ENCODE measurements at places on chromosomes 16 and 17.

- DNase-seq: no peak
These were observed 260.8 kb upstream of the ZFHX3 start for GRCh38 chr16:73308771-73309170.

DNA sequence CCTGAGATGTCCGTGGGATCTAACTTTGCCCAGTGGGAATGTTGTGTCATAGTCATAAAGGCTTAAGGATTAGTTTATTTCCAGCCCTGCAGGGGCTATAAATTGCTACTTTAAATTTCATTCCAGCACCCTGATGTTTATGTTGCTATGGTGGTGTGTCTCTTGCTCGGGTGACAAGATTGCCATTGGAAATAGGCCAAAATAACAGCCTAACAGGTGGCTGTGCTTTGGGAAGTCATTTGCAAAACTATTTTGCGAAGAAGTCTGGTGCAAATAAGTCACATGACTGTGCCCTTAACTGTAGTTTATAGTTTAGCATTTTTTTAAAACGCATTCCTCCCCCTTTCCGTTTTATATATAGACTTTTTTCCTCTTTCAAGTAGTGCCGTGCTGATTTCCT lies 23.1 kb downstream of the PITPNC1 start:
- DNase-seq: no peak

DNA sequence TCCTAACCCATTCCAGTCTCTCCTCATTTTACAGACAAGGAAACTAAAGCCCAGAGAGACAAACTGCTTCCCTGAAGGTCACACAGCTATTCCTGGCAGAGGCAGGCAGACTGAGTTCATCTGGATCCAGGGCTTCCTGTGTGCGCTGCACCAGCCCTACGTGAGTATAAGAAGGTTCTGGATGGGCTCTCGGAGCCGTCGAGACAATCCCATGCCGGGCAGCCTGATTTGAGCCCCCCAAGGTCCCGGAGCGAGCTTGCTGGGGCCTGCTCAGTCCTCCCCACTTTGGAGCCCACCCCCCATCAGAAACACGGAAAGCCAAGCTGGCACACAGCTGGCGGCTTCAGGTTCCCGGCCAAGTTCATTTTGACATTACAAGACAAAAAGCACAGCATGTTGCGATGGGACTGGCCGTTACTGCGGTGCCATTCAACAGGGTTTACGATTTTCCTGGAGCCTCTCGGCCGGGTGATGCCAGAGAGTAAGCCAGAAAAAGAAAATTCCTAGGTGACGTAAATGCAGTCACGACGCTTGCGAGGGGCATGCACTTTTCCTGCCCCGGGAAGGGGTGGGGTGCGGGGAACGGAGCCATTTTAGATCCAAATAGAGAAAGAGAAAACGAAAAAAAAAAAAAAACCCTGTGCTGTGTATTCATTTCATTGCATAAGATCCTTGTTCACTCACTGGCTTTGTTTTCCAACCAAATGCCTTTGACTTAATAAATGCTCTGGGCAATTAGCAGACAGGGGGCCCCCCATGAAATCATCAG lies 167.1 kb upstream of the FOXF1 start:
- DNase-seq: no peak

DNA sequence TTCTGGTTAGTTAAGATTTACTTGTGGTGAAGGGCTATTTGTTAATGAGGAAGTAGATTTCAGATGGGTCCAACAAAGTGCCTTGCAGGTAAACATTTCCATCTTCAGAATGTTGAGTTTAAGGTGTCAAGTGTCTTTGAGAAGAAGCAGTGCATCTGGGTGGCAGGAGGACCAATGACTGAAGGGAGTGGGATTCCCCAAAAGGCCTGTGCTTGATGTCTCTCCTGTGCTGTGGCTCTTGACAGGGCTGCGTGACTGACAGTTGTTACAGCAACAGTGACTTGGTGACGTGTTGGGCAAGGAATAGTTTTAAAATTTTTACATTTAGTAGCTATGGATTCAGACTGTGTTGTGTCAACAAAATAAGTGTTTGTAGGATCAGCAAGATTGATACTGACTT lies 149.9 kb downstream of the PHKB start:
- no peak for DNase-seq

GRCh38 chr16:84334058-84334457 lies 34.3 kb upstream of the ATP2C2 start:
- no peak for DNase-seq

- DNase-seq: no peak
These were observed 40.3 kb downstream of the FOXL1 start for GRCh38 chr16:86618431-86619238.

- no peak for DNase-seq
These were observed 6.4 kb upstream of the SLC39A11 start for GRCh38 chr17:73098919-73099318.

GRCh38 chr17:33688771-33689170 lies 395.7 kb upstream of the ASIC2 start:
- no peak for DNase-seq

- DNase-seq: no peak
These were observed 167.2 kb downstream of the CYB561 start for GRCh38 chr17:63278728-63279442.

DNA sequence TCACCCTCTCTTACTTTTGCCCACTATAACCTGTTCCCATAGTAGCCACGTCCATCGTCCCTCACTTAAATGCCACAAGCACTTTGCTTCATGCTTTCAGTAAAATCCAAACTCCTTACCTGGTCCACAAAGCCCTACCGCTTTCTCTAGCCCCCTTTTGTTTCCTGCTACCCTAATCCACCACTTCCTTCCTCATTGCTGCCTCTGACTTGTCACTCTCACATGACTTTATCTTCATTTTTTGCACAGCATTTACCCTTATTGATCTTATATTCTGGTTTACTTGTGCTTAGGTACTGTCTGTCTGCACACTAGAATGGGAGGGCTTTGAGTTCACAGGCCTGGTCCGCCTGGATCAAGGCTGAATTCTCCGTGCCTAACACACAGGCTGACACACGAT lies 340.0 kb downstream of the XYLT1 start:
- DNase-seq: no peak

- DNase-seq: no peak
These were observed 8.8 kb downstream of the ENGASE start for GRCh38 chr17:79083191-79083971.

DNA sequence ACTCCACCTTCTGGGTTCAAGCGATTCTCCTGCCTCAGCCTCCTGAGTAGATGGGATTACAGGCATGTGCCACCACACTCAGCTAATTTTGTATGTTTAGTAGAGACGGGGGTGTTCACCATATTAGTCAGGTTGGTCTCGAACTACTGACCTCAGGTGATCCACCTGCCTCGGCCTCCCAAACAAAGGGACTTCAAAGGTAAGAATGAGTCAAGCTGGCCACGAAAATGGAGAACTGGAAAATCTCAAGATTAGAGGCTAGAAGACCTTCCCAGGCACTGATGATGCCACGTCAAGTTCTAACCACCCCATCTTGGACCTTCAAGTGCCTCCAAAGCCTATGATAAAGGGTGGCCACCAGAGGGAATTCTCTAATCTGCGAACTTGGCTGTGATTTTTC lies 1.3 kb upstream of the CCL15 start:
- no peak for DNase-seq

DNA sequence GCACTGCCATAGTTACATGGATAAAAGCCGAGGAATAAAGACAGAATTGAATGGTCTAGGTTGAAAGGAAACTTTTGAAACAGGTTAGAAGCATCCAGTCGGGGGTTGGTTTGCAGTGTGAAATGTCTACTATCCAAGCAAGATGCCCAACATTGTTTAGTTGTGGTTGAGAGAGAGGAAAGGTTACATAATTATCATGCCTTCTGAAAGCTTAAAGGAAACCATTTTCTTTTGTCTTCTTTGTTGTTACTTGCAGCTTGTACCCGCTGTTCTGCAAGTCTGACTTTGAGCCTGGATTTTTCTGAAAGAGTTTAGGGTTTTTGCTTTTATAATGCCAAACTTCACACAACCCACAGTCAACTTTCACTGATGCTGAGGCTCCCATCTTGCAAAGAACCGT lies 167.9 kb downstream of the AXIN2 start:
- DNase-seq: no peak

GRCh38 chr16:78461496-78462287 lies 362.2 kb downstream of the WWOX start:
- no peak for DNase-seq

DNA sequence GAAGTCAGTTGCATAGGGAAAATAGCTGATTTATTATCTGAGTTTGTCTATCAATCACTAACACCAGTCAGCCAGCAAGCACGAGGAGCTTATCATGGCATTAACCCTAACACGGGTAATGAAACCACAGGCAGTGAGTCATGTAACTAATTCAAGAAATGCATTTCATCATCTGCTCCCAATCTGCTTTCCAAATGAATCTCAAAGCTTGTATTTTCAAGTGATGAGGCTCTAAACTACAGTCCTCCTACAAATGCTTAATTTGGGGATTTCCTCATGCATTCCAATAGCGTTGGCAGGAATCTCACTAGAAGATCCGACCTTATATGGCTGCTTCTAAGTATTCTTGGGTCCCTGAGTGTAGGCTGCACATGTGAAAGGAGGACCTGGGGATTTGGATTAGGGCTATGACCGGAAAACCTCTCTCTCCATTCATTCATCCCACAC lies 118.4 kb upstream of the HSBP1 start:
- no peak for DNase-seq

- DNase-seq: no peak
These were observed 151.4 kb downstream of the BANP start for GRCh38 chr16:88102597-88102996.

DNA sequence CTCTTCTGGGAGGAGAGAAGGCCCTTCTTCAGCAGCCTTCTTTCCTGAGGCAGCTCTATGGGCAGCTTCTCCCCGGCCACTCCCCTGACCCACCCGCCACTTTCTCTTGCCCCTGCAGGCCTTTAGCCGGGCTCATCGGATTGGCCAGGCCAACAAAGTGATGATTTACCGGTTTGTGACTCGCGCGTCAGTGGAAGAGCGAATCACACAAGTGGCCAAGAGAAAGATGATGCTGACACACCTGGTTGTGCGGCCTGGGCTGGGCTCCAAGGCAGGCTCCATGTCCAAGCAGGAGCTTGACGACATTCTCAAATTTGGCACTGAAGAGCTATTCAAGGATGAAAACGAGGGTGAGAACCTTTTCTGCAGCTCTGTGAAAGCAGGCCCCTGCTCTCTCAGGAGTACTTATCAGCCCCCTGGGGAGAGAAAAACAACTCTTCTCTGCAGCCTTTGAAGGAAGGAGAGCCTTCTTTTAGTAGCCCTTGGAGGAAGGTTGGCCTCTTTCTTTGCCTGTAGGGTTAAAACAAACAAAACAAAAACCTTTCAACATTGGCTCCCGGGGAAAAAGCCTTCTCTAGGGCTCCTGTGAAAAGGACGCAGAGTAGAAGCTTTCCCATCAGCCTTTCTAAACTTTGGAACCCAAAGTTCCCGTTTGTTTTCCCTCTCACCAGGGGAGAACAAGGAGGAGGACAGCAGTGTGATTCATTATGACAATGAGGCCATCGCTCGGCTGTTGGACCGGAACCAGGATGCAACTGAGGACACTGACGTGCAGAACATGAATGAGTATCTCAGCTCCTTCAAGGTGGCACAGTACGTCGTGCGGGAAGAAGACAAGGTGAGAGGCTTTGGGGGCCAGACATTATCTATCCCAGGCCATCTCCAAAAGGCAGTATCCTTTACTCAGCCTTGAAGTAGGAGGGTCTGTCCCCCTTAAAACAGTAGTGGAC lies 12.7 kb downstream of the RNF227 start:
- peak; percentile 47 for DNase-seq

GRCh38 chr17:64174686-64175456 lies 44.9 kb upstream of the ERN1 start:
- DNase-seq: peak; percentile 73

DNA sequence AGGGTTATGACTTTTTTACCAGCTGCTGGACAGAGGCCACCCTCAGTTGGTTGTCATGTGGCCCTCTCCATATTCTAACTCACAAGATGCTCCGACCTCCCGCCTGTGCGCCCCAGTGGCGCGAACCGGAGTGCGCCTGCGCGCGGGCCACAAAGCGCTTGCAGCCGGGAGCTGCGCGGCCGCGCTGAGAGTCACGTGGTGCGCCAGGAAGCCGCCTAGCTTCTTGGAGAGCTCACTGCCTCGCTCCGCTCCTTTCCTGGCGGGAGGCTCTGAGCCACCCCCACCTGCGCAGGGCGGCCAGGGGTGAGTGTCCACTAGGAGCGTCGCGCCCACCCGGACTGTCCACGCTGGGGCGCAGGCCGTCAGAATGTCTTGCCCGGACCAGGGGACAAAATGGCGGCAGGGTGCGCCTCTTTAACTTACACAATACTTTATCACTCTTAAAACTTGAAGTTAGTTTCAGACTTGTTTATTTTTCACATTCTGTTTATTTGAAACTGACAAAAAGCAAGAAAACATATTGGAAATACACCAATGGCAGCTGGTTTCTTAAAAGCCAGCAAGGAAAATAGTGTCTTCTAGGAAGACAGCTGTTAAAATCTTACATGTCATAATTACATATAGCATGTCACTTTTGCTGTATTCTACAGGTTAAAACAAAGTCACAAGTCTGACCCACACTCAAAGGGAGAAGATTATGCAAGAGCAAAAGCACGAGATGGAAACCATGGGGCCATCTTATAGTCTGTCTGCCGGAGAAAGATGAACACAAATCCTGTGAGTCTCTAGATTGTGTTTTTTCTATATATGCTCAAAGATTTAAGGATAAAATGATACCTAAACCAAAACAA lies 357.9 kb downstream of the CNTNAP4 start:
- DNase-seq: no peak

- DNase-seq: no peak
These were observed 88.2 kb upstream of the FA2H start for GRCh38 chr16:74862743-74863244.

DNA sequence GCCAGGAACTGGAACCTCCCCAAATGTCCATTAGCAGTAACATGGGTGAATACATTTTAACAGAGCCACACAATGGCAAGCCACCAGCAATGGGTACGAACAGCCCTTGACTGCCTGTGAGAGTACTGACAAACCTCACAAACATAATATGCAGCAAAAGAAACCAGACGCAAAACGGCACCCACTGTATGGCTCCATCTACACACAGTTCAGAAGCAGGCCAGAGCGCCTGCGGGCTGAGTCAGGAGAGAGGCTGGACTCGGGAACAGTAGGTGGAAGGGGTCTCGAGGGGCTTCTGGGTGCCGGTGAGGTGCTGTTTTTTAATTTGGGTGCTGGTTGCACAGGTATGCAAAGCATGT lies 77.4 kb upstream of the TOB1 start:
- peak; percentile 33 for DNase-seq

- DNase-seq: no peak
These were observed 8.9 kb downstream of the C17orf78 start for GRCh38 chr17:37384560-37385149.

DNA sequence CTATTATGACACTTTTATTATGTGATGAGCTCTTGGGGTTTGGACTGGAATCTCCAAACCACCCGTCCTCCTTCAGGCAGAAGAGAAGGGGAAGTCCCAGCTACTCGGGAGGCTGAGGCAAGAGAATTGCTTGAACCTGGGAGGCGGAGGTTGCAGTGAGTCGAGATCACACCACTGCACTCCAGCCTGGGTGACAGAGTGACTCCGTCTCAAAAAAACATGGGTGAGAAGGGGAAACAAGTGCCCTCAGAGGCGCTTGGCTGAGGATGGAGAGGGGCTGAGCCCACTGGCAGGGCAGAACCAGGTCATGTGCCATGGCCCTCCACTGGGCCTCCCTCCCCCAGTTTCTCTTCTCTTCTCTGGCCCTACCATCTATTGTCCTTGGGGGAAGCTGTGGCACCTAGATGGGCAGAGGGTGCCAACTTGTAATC lies 120.9 kb upstream of the SMURF2 start:
- DNase-seq: no peak

- DNase-seq: no peak
These were observed 103.8 kb downstream of the SSH2 start for GRCh38 chr17:29826114-29826692.

Measured in dorsolateral prefrontal cortex (tissue), 122 donors.